ENCODE measurements at places on chromosomes 6 and 20.

GRCh38 chr6:133969285-133969920 lies 16.4 kb downstream of the TBPL1 start:
- no peak for DNase-seq

DNA sequence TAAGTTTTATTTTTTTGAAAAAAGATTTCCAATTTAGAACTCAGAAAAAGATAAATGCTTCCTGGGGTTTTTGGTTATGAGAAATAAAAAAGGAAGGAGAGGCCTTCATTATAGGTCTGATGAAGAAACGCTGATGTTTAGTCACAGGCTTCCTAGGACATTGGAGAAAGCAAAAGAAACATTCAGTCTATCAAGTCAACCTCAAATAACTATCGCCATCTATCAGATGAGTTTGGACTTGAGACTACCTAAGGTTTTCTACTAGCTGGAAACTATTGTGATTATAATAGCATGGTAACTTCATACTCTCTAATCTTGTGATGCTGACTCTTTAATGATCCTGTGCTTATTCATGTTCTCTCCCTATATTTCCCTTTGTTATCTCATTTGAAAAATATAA lies 171.3 kb downstream of the TPBG start:
- DNase-seq = no peak

GRCh38 chr20:43590036-43590391 lies 723 bp upstream of the IFT52 start:
- peak; percentile 1 for DNase-seq

- no peak for DNase-seq
Observed at GRCh38 chr6:113495521-113495920, 361.6 kb upstream of the MARCKS start.

DNA sequence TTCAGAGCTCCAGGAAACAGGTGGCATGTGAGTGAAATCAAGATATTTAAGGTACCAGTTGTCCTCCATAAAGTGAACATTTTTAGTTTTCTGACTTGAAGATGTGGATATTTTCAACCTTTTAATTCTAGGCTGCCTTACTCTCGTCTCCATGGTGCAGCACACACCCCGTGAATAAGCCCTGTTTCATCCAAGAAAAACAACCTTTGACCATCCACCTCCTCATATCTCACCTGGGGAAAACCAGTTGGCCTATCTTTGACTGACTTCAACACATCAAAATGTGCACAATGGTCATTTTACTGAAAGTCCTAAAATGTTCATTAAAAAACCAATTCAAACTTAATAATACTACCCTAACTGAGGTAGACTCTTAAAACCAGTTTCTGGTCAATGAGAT lies 73.8 kb upstream of the CD2AP start:
- no peak for DNase-seq

DNA sequence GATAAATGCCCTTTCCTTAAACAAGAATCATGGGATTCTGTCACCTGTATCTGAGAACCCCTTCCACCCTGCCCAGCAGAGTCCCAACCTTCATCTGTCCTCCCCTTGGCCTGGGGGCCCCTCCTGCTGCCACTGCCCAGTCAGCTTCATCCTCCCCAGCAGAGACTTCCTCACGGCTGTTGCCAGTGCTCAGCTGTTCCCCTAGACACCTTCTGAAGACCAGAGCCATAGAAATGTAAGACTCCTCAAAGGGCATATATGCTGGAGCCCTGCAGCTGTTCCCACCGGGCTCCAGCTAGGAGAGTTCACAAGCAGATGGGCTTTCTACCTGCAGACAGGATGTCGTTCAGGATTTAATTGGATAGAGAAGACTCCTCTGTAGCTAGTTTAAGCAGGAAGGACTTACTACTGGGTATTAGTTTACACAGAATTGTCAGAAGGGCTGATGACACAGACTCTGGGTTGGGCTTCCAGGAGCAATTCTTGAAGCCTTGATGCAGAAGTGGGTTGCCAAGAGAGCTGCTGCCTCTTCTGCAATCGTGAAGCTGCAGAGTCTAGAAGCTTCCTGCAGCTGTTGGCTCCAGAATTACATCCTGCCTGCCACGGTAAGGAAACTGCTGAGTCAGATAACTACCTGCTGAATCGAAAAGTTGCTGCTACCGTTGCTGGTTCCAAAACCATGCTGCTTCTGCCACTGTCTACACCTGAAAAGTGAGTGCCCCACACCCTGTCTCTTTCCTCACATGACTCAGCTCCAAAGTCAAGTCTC lies 57.1 kb upstream of the MLN start:
- no peak for DNase-seq

- DNase-seq = no peak
Observed at GRCh38 chr6:15741405-15741804, 78.6 kb upstream of the DTNBP1 start.

DNA sequence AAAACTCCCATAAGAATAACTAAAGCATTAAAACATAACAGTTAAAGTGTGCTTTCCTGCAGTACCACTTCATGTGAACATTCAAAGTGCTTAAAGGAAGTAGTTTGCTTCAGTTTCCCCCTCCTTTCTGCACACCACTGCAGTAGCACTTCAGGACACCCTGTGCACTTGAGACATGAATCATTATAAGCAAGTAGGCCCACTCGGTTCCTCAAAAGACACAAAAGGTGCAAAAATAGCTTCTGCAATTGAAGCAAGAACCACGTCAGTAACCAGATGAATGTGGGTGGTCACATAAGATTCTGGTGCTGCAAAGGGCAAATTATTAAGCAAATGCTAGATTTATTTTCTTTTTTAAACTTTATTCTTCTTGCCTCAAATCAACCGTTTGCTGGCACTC lies 160.6 kb downstream of the HIVEP2 start:
- DNase-seq = no peak

DNA sequence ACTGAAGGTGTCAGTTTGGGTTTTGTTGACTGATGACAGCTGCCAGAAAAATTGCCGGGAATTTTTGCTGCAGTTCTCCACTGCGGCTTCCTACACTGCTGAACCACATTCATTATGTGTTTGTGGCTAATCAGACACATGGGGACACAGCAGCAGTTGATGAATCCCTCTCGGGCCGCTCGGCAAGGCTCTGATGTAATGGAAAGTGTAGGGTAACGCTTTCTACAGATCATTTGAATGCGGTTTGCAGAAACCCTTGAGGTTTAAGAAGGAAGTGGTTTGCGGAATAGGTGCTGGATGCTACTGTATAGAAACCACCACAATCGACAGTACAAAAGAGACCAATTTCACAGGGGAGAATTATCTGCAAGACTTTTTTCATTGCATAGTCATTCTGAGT lies 138.7 kb upstream of the SASH1 start:
- peak; percentile 14 for DNase-seq

DNA sequence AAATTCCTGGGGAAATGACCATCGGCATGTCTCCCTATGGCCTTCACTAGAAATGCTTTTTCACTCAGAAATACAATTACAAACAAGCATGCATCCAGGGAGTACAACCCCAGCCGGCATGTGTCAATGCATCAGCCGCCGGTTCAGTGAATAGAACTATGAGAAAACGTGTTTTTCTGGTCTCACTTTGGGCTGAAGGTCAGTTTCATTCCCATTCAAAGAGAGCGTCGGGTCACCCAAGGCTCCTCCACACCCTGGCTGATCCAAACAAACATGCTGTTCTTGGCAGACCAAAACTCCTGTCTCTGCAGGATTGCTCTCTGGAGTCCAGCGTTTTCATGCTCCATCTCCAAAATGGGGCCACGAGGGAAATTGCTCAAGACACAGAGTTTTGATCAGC lies 35.5 kb upstream of the NXT1 start:
- no peak for DNase-seq

- no peak for DNase-seq
Observed at GRCh38 chr20:42747765-42748411, 441.8 kb downstream of the PTPRT start.

- no peak for DNase-seq
Observed at GRCh38 chr6:35419417-35419816, 32.7 kb upstream of the FANCE start.

GRCh38 chr6:42200035-42200434 lies 5.3 kb upstream of the GUCA1B start:
- DNase-seq = no peak

- no peak for DNase-seq
Observed at GRCh38 chr6:160513836-160514235, 150.2 kb downstream of the LPA start.

- DNase-seq = no peak
Observed at GRCh38 chr20:50561379-50562078, 51.3 kb downstream of the PTPN1 start.

- no peak for DNase-seq
Observed at GRCh38 chr6:112298021-112298745, 43.8 kb upstream of the LAMA4 start.

DNA sequence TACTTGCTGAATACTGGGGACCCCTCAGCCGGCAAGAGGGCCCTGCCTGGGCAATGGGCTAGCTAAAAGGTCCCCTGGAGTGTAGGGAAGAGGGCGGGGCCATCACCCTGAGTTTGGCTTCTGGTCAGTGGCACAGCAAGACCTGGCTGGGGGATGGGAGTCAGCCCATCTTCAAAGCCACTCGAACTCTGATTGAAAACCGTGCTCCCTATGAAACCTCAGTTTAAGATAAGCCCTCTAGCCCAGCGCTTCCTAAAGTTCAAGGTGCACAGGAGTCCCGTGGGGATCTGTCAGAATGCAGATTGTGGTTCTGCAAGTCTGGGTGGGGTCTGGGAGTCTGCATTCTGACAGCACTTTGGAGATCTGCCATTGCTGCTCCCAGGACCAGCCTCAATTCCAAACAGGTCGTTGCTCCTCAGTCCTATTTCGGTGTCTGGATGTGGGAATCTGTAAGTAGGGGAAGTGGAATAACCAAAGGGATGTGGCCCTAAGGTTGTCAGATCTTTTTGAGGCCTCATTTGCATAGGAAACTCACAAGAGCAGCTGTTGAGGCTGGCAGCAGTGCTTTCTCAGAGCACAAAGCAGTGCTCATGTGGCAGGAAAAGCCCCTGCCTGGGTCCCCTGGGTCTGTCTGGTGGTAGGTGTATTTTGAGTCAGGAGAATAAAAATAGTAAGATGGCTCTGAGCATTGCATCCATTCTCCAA lies 85.3 kb upstream of the SCP2D1 start:
- DNase-seq = no peak

DNA sequence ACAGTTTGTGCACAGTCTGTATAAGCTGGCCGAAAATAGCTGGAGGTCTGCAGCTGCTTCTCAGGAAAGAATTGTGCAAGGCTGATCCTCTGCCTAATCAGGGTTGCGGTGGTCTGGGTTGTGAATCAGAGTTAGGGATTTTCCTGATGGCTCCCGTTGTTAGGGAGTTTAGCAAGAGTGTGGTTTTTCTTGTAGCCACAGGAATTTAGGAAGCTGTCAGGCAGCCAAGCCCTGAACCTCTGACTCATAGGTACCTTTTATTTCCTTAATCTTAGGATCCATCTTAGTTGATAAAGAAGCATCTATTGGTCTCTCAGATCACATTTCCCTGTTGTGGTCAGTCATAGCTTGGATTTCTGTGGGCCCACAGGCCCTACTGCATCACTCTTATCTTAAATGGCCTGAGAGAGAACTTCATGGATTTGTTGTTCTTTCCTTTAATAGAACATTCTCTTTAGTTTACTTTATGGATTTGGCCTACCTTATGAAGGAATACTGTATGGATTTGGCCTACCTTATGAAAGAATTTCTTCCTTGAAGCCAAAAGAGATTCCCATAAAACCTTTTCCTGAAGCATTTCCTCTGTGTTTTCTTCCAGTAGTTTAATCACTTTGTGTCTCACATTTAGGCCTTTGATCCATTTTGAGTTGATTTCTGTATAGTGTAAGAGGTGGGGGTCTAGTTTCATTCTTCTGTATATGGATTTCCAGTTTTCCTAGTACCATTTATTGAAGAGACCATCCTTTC lies 10.3 kb downstream of the KIF25 start:
- DNase-seq = no peak

DNA sequence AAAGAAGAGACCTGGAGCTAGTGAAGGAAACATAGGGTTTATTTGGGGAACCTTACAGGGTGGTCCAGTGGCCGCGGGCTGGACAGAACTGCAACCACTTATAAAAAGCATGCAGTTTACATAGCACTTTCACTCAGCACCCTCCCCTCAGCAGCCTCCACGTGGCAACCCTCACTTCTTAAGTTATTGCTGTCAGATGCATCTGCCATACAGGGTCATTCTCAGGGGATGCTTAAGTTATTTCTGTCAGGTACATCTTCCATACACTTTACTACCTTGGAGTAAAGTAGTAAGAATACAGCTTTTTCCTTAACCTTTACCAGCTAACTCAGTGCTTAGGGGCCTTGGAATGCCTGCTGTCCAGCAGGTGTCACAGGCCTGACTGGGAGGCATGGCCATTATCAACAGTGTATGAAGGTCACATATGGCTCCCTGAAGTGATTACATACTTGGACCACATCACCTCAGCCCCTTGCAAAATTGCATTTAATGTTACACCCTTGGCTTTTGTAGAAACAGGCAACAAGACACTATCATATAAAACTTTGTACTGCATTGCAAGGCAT lies 2.0 kb upstream of the NOL7 start:
- no peak for DNase-seq

- no peak for DNase-seq
Observed at GRCh38 chr20:53920647-53921245, 149.6 kb downstream of the BCAS1 start.

- no peak for DNase-seq
Observed at GRCh38 chr6:12950976-12951375, 234.4 kb downstream of the PHACTR1 start.

GRCh38 chr6:23713211-23713610 lies 412.8 kb upstream of the NRSN1 start:
- no peak for DNase-seq
